ENCODE measurements at places on chromosomes 6 and 20.

GRCh38 chr20:2707353-2708072 is 14.9 kb downstream of the EBF4 start:
- DNase-seq, result no peak

- no peak for DNase-seq
These were observed 307.1 kb upstream of the FLRT3 start for GRCh38 chr20:14644306-14645097.

DNA sequence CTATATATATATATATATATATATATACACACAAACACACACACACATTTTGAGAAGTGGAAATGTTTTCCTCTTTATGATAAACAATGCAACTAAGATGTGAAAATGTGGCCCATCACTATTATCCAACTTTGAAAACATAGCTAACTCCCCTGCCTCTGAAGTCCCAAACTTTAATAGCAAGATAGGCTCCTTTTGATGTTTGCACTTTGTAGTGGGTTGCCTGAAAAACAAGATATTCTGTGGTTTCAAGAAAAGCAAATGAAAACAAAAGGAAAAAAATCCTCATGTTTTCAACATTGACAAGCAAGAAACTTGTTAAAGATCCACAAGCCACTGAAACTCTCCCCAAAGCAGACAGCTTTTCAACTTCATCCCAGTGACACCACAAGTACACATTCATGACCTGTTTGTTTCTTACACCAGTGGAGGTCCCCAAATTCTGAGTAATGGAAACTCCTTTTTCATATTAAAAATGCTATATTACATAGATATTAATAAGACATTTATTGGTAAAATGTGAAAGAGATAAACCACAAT is 90.0 kb downstream of the IPCEF1 start:
- DNase-seq, result no peak

DNA sequence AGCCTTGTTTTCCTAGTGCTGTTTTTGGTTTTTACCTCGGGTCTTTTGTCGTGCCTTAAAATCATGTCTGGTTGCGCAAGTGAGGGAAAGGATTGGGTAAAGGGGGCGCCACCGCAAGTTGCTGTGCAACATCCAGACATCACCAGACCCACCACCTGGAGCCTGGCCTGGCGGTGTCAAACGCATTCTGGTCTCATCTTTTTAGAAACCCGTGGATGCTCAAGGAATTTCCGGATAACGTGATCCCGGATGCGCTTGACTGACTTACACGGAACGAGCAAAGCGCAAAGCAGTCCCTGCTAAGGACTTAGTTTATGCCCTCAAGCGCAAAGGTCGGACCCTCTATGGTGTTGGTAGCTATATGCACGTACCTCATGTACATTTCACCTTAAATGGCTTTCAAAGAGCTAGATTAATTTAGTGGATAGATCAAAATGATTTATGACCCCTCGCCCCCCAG is 105.2 kb downstream of the OR2B2 start:
- DNase-seq, result peak; percentile 32

GRCh38 chr6:22755605-22756004 is 186.2 kb downstream of the HDGFL1 start:
- no peak for DNase-seq

DNA sequence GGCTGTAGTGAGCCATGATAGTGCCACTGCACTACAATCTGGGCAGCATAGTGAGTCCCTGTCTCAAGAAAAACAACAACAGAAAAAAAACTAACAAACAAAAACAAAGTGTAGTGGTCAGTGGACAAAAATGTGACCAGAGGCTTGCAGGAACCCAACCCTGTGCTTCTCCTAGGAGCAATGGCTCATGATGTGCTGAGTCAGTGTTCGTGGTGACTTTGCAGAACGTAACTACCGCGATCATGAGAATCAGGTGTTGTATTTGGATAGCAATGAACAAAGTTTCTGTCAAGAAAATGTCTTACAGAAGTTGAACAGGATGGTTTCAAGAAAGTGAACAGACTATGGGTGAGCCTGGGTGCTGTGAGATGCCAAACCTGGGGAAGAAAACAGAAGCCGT is 18.5 kb upstream of the FOXC1 start:
- DNase-seq, result no peak

- DNase-seq, result no peak
These were observed 111.0 kb upstream of the FRMD1 start for GRCh38 chr6:168190014-168190405.

GRCh38 chr6:138275976-138276375 is 57.7 kb upstream of the PBOV1 start:
- DNase-seq, result no peak

Data from activated T-cell treated with anti-CD3 and anti-CD28 coated beads, Interleukin-2, amount 50 U/mL, for 1 hour (primary cell).